Activated CD4-positive, CD25-positive, alpha-beta regulatory T cell treated with anti-CD3 and anti-CD28 coated beads, Interleukin-2, amount 50 U/mL, for 24 hours (primary cell): ENCODE measurements at places on chromosomes 5 and 9.

GRCh38 chr5:118439831-118440230 lies 548.5 kb downstream of the DTWD2 start:
- no peak for ATAC-seq

DNA sequence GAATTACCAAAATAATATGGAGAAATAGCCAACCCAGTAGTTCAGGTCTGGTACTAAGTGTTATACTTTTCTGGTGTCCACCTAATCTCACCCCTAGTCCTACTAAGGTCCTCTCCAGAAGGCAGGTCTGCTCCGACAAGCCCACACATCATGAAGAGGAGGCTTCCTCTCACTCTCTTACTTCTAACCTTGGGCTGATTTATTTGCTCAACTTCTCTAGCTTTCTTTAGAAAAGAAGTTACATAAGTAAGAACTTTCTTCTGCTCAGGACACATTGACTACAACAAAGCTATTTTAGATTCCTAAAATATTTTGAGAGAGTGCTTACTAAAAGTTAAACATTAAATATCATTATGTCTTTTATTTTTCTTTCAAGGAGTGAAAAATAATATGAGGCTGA lies 329.7 kb upstream of the NREP start:
- no peak for ATAC-seq

DNA sequence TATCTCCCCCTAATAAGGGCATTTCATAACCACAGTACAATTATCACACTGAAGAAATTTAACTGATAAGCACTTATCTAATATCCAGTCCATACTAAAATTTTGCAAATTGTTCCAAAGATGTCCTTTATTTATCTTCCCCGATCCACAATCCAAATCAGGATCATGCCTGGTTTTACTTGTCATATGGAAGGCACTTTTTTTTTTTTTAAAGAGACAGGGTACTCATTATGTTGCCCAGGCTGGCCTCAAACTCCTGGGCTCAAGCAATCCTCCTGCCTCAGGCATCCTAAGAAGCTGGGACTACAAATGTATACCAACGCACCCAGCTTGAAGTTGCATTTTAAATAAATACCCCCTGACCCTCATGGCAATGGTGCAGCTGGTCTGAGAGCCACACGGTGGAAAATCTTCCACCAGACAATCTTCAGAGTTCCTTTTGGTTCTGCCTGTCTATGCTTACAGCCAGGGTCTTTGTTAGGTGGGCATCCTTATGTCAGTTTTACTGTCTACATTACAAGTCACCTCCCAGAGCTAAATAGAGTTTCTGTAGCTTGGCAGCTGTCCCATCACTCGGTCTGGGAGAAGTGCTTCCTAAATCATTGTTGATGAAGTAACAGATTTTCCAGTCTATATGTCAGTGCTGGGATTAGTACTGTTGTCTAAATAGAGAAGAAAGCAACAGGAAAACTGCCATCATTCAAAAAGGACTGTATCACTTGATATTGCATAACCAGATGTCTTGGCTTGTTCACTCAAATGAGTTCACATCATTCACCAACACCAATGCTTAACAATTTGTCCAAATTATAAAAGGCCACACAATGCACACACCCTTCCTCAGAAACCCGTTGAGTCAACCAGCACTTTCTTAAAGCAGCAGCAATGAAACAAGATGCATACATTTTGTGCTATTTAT lies 26.4 kb downstream of the PTPN3 start:
- no peak for ATAC-seq

- ATAC-seq, result no peak
Measured at GRCh38 chr9:121890746-121891145, 202.4 kb downstream of the TTLL11 start.

DNA sequence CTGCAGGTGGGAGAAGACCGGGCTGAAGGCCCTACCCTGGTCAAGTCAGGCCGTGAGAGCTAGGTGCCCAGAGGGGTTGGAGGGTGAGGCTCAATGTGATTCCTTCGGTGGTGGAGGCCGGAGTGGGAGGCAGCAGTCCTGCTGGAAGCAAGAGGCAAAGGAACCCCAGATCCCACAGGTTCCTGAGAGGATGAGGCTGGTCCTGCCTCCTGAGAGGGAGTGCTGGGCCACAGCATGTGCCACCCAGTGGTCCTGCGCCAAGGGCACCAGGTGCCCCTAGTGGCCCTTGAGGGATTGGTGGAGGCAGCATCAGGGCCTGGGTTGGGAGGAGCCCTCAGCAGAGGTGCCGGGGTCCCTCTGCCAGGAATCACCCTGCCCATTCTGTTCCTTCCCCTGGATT lies 59.1 kb downstream of the BARX1 start:
- ATAC-seq, result no peak

GRCh38 chr9:107518037-107518807 lies 28.7 kb upstream of the KLF4 start:
- no peak for ATAC-seq

DNA sequence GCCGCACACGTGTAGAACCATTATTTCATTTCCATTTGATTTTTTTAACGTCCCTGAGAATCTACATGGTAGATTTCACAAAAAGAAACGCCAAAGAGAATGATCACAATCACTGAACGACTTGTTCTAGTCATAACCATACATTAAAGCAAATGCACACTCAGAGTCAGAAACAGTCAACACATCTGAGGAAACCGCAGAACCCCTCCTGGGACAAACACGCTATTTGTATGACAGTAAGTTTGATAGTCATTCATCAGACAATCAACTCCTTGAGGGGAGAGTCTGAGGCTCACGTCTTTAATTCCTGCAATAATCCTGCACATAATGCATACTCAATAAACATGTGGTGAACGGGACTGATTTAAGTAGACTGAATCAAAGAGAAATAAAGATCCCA lies 129.2 kb downstream of the MED27 start:
- ATAC-seq, result no peak

DNA sequence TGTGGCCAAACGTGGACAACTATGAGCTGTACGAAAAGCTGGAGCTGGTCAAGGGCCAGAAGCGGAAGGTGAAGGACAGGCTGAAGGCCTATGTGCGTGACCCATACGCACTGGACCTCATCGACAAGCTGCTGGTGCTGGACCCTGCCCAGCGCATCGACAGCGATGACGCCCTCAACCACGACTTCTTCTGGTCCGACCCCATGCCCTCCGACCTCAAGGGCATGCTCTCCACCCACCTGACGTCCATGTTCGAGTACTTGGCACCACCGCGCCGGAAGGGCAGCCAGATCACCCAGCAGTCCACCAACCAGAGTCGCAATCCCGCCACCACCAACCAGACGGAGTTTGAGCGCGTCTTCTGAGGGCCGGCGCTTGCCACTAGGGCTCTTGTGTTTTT lies 3.3 kb downstream of the CDK9 start:
- no peak for ATAC-seq

DNA sequence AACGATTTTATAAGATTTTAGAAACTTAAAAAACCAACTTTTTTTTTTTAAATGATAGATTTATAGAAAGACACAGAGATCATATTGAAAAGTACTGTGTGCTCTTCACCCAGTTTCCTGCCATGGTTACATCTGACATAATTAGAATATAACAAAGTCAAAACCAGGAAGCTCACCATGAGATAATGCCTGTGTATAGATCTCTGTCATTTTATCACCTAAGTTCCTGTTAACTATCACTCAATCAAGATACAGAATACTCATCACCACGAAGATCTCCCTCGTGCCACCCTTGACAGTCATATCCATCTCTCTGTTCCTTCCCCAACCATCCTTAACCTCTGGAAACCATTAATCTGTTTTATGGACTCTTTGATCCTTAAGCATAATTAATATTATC lies 39.1 kb downstream of the POC5 start:
- ATAC-seq, result peak; percentile 90
